Stimulated activated CD4-positive, alpha-beta T cell treated with anti-CD3 and anti-CD28 coated beads, Interleukin-4, amount 100 ng/mL, for 48 hours (primary cell): ENCODE measurements at places on chromosomes 13 and 19.

DNA sequence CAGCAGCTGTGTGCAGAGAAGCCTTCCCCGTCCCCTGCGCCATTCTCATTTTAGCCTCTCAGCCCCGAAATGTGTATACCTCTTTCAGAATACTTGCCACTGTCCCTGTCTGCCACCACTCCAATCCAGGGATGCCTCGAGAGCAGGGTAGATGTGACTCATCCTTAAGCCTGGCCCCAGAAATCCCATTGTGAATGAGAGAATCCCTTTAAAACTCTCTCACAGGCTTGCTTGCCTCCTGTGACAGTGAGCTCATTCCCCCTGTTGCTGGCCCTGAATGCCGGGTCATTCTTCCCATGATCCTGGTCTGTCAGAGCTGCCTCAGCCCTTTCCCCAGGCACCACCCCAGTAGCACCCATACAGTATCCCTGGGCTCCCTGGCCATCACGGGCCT is 9.6 kb downstream of the AP2A1 start:
- DNase-seq, result no peak

- DNase-seq, result no peak
These were observed 73.1 kb upstream of the OLFM4 start for GRCh38 chr13:52955472-52955874.

DNA sequence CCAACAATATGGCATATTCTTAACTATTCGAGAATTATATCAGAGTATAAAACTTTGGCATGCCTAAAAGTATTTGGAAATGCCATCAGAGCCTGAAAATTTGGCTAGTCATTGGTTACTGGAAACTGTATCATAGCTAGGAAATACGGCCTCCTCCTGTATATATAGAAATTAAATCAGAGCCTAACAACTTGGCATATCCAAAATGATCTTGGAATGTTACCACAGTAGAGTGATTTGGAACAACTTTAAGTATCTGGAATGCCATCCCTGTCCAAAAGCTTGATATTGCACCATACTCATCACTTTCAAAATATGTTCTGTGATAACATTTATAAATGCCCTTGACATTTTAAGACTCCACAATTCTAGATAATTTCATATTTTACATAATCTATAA is 335.8 kb downstream of the SLITRK1 start:
- no peak for DNase-seq

GRCh38 chr19:50703915-50704796 is 15.4 kb downstream of the SHANK1 start:
- DNase-seq, result no peak

- DNase-seq, result no peak
These were observed 111.8 kb downstream of the SACS start for GRCh38 chr13:23321535-23322241.

GRCh38 chr19:7101498-7102253 is 32.2 kb downstream of the ZNF557 start:
- no peak for DNase-seq

DNA sequence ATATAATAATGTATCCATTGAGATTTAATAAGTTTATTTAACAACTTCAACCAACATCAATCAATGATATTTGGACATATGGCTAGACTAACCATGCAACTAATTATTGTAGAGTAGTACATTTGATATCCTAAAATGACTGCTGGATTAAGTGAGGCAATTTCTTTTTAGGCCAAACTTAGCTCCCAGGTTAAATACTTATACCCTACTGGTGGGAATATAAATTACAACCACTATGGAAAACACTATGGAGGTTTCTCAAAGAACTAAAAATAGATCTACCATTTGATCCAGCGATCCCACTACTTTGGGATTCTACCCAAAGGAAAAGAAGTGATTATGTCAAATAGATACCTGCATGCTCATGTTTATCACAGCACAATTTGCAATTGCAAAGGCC is 345.8 kb downstream of the RBM26 start:
- no peak for DNase-seq

DNA sequence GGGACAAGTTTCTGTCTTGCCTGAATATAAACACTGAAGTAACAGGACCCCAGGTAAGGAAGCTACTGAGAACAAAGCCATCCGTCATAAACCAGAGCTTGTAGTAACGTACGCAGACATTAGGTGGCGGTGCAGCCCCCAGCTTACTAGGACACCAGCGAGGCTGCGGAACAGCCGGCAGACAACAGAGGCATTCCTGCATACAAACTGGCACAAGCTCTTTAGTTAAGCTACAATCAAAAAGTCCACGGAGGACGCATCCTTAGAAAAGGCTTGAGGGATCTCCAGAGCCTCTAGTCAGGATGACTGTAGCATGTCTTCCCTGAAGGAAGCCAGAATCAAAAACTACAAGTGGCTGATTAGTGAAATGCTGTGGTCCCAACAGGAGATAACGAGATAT is 26.2 kb downstream of the ZNF160 start:
- DNase-seq, result no peak
